ENCODE measurements at places on chromosomes 6 and 20.
A peak's percentile ranks its signal among the peaks of the same experiment; 100 is the strongest.

DNA sequence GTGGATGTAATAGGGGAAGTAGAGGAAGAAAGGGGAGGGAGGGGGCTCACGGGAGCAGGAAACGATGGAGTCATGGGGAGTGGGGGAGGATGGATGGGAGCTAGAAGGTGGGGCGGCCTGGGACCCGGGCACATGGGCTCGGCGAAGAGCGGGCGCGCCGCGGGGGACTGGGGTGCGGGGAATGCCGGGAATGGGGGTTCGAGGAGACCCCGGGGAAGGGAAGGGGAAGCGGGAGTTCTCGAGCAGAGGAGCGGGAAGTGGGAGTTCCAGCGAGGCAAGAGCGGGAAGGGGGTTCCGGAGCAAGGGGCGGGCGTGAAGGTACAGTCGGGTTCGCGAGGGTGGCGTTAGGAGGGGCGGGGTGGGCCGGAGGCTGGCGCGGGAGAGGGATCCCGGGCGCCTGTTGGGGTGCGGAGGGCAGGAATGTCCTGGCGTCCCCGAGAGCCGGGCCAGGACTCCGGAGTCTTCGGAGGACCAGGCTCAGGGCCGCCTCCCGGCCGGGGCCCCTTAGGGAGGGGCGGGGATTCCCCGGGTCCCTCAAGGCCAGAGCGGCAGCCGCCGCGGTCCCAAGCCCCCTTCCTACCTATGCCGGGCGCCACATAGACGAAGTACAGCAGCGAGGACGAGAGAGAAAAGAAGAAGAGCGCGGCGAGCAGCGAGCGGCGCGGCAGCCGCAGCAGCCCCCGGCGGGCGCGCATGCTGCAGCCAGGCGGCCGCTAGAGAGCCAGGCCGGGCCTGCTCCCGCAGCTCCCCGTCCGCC lies 504 bp downstream of the B4GALT5 start:
- DNase-seq, result peak; percentile 52

- no peak for DNase-seq
Measured at GRCh38 chr6:7669742-7670141, 56.2 kb upstream of the BMP6 start.

DNA sequence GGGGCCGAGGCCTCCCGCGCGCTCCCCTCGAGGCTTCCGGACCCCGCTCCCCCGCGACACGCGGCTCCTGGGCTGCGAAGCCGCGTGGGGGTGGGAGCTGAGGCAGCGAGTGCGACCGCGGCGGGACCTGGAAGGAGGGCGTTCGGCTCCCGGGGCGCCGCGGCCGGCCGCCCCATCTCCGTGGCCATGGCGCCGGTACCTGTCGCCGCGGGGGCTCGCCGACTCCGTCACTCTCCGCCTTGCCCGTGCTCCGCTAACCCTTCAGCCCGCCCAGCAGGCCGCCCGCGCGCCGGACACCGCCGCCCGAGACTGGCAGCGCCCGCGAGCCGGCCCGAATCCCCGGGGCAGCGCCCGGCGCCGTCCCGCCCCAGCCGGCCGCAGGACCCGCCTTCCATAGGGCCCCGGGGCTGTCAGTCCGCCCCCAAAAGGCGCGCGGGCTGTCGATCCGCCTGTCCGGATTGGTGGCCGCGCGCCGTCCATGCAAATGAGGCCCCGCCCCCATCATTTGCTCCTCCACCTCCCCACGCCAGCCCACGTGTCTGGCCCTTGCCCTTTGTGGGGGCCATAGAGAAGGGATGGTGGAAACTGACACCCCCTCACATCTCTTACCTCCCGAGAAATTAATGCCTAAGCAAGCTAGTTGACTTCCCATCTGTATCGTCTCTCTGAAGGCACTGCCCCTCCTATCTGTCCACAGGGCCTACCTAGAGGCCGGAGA lies at the start of gene FKBP5:
TSS of gene FKBP5 (minus strand) at position 311 of the 718 bp plus-strand sequence. CDS start 46,091 bp downstream, outside the sequence.
- peak; percentile 92 for DNase-seq

GRCh38 chr6:64225503-64225902 lies 589.9 kb downstream of the PHF3 start:
- DNase-seq, result no peak

DNA sequence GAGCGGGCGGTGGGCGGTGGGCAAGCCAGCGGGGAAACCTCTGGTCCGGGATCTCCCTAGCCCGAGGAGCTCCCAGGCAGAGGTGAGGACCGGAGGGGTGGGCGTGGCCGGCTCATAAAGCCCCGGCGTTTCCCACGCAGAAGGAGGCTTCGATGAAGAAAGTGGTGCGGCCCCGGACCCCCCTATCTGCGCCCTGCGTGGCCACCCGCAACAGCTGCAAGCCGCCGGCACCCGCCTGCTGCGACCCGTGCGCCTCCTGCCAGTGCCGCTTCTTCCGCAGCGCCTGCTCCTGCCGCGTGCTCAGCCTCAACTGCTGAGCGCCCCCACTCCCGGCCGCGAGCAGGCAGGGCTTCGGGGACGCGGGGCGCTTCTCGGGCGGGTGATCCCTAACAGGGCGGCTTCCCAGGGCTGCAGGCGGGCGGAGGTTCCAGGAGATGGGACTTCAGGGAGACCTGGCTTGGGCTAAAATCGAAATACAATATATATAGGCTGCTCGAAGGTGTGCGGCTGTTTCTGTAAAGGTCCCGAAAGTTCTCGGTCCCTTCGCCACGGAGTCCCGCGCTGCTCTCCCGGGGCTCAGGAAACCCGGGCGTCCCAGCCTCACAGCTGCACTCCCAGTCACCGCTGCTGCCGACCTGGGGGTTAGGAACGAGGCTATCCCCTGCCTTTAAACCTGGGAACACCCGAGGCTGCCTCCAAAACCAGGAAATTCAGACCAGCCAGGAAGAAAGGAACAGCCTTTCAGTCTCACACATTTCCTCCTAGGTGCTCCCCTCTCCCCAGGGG lies 27.8 kb downstream of the ASIP start:
- DNase-seq, result peak; percentile 62

DNA sequence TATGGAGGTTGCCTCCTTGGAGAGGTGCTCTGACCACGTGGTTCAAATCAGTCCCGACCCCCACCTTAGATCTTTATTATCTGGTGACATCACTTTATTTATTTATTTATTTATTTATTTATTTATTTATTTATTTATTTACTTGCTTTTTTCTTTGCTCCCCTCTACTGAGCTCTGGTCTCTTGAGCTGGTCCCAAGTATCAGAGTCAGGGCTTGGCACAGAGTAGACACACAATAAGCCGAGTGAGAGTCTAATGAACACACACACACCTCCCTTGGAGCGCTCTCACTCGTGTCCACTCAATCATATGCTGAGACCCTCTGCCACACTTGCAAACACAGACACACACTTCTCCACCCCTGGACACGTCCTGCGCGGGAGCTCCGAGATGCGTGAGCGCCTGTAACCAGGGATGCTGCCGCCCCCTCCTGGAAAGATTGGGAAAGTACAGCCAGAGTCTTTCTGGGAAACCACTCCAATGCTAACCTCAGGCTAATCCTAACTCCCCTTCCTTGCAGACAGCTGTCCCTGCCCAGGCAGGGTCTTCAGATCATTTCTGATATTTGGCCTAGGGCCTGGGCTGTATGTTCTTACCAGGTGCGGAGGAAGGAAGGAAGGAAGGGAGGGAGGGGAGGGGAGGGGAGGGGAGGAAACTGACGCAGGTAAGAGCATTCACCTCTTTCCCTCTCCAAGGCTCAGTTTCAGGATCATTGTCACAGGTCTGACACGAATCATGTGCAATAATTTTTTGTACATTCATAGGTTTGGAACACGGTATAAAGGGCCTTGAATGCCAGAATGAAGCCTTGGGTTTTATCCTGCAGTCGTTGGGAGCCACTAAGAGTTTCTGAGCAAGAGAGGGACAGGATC lies 70.9 kb downstream of the STK35 start:
- DNase-seq, result peak; percentile 79

GRCh38 chr20:55667955-55668354 lies 337.4 kb downstream of the CBLN4 start:
- no peak for DNase-seq

DNA sequence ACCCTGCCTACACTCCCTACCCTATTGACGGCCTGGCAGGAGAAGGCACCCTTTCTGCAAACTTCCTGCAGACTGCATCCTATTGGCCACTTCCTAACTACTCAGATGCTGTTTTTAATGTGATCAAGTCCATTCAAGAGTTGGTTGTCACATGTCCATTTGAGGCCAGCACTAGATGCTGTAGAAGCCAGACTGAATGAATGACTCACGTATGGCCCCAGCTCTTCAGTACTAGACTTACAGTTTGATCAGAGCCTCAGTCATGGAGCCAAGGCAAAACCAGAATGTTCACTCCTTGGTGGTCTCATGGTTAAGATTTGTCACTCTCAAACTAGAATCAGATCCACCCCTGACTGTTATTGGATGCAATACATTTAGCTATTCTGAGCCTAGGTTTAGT lies 101.7 kb downstream of the OPRM1 start:
- no peak for DNase-seq

- no peak for DNase-seq
Measured at GRCh38 chr20:6122111-6122872, 538 bp downstream of the FERMT1 start.

GRCh38 chr6:41573985-41574384 lies 27.8 kb downstream of the FOXP4 start:
- no peak for DNase-seq

DNA sequence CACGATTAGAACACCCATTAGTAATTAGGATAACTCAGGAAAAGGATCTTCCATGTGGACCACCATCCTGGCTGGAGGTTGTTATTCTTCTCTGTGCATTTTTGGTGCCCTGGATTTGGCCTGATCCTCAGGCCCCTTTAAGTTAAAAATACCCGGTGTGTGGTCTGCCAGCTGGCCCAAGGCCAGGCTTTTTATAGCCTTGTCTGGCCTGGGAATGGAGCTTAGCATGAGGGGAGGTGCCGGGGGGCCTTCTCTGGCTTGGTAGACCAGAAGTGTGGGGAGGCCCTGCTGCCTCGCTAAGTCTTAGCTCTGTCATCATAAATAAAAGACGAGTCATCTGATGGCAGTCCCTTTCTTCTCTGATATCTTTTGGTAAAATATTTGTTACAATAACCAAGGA lies 71.4 kb downstream of the ARID1B start:
- no peak for DNase-seq

GRCh38 chr6:168667428-168667805 lies 226.4 kb downstream of the SMOC2 start:
- DNase-seq, result no peak

DNA sequence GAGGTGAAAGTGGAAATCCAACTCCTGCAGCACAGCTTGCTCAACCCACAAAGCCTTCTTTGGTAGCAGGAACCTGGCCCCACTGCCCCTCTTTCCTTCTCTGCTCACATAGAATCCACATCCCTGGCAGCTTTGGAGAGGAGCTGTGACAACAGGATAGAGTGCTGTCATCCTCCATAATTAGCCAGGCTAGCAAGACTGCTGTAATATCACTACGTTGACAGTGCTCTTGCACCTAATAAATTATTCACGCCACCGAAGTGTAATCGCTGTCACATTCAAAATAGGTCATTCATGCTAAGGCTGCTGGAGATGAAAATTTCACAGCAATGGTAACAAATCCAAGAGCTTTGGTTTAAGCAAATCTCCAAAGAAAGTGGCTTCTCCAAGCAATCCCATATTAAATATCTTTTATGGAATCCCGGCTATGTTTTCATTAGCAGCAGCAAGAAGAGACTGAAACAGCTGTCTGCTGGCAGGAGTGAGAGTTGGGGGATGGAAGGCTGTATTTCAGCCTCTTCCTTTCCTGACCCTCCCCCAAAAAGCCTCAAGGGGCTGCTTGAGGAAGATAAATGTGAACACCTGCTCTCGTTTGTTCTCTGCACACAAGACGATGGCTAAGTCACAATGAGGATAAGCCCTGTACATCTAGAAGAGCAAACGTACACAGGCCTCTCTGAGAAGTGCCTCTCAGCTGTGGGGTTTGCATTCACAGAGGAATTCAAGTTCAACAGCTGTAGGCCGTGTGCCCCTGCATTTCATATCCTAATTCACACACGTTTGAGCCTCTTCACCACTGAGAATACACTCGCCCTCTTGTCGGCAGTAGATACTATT lies 16.5 kb downstream of the RIPOR2 start:
- DNase-seq, result no peak

- DNase-seq, result no peak
Measured at GRCh38 chr6:125611573-125612344, 137.7 kb upstream of the HEY2 start.

- no peak for DNase-seq
Measured at GRCh38 chr20:57713505-57713903, 3.7 kb upstream of the PMEPA1 start.

DNA sequence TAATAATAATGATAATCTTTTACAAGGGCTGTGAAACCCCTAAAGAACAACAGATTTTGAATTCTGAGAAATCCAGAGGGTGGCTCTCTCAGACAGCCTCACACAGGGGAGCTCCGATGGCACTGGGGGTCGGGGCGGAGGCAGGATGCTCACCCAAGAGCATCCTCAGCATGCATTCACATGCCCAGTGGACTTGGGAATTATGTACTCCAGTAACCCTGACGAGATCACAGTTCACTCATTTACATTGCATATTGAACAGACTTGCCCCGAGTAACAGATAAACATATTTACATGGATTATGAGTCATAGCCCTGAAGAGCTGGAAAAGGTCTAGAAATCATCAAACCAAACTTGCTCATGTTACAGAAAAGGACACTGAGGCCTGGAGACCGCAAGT lies 482.7 kb upstream of the JARID2 start:
- DNase-seq, result no peak

DNA sequence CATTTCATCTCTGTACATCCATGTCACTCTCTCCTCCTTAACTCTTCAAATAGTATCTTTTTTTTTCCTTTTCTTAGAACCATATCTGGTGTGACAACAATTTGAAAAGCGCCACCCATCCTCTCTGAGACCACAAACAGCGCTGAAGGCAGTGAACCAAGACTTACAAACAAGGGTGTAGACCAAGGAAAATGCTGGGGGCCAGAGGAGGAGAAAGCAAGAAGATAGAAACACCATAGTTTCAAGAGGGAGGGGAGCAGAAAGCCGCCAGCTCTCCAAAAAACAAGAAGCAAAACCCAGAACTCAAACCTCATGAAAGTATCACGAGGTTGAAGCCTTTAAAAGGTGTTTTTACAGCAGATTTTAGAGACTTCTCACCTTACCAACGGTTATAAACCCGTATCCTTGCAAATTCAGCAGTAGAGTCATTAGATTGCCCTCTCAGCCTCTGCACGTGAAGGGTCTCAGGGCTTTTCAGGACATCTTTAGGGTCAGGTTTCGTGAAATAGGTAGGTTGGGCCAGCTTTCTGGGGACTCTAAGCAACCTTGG lies 13.3 kb upstream of the RIPOR2 start:
- no peak for DNase-seq

DNA sequence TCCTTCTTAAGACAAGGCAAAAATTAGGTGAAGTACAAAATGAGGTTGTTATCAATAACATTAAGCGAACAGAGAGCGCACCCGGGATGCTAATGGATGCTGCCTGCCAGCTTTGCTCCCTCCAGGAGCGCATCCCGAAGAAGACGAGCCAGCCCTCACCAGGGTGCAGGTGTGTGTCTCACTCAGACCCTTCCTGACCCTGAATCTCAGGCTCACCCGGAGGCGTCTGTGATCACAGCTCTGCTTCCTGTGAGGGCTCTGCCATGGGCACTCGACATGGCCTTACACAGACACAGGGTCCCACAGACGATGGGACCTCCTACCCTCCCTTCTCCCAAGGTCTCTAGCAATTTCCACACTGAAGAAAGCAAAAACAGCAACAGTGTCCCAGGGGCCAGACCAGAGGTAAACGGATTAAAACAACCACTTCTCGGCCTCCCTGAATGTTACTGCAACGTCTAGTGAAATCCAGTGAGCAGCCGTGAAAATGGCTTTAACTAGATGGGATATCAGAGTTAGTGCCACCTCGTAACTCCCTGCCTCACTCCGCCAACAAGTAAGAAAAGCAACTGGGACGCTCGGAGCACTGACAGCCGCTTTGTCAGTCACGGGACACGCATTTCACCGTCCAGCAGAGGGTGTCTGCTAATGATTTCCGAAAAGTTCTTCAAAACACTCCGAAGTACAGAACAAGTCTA lies 11.7 kb downstream of the ZBTB46 start:
- no peak for DNase-seq
